CD4-positive, alpha-beta T cell treated with Interleukin-21 for 1 hour (primary cell): ENCODE measurements at places on chromosomes 4 and X.

DNA sequence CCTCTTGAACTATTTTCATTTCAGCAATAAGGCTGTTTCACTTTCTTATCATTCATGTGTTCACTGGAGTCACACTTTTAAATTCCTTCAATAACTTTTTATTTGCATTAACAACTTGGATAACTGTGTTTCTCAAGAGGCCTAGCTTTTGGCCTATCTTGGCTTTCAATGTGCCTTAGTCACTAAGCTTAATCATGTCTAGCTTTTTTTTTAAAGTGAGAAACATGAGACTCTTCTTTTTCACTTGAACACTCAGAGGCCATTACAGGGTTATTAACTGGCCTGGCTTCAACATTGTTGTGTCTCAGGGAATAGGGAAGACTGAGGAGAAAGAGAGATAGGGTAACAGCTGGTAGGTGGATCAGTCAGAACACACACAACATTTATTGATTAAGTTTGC lies 64.0 kb upstream of the VCX2 start:
- DNase-seq, result no peak

DNA sequence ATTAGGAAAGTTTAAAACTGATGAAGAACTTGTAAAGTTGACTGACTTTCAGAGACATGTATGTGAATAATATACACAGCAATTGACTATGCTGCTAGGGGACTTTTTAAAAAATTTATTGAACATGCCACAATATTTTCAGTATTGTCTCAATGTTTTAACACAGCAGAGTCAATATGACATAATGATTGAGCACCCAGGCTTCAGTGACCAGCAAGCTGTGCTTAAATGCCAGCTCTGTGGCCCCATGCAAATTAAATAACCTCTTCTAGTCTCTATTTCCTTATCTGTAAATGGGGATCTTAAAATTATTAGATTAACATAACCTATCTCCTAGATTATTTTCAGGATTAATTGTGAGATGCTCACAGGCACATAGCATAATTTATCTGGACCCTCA lies 56.8 kb upstream of the TXK start:
- DNase-seq, result no peak

DNA sequence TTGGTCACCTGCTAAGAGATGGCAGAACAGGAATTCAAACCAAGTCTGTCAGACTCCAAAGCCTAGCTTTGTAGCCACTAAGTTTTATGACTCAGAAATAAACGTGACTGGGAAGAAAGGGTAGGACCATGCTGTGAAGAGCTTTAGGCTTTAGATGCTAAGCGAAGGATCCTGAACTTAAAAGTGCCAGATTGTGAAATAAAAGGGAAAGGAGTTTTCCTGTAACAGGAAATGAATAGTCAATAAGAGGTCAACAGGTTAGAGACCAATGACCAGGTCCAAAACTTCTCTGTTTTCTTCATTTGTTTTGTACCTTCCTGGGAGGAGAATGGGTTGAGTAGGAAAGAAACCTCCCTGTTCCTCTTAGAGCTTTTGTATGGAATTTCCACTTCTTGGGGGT lies 98.8 kb upstream of the EOLA2 start:
- no peak for DNase-seq

- DNase-seq, result peak; percentile 52
These were observed 37.7 kb upstream of the RAB33B start for GRCh38 chr4:139416073-139416673.

DNA sequence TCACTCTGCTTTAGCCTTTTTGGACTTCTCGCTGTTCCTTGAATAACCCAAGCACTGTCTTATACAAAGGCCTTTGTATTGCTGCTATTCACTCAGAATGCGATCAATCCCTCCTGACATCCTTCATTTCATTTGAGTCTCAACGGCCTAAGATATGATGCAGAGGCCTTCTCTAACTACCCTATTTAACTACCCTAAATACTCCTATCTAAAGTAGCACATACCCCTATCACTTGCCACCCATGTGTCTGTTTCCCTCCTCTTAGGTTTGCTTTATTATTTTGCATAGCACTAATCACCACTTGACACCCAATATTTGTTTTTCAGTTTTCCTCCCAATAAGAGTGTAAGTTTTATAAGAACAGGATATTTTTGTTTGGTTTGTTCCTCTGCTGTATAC lies 42.3 kb upstream of the ACSL4 start:
- DNase-seq, result no peak

GRCh38 chr4:74376888-74377483 lies 12.0 kb downstream of the EREG start:
- DNase-seq, result peak; percentile 52

GRCh38 chr4:153645183-153645582 lies 38.9 kb upstream of the TLR2 start:
- no peak for DNase-seq

GRCh38 chrX:142428916-142429315 lies 223.8 kb upstream of the MAGEC2 start:
- no peak for DNase-seq

DNA sequence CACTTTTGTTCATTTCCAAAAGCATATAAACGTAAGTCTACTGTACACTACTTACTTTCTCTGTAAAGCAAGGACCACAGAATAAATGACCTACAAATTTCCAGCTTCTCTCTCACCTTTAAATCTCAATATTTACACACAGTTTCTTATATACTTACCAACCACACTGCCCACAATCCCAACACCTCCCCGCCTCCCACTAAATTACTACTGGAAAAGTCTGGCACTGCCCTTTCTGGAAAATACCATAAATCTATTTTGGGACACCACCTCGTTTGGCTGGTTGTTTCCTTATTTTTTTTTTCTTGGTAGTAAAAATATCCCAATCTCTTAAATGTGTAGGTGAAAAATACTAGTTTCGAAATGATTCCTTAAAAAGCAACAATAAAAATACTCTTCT lies 19.6 kb downstream of the FAT1 start:
- no peak for DNase-seq

DNA sequence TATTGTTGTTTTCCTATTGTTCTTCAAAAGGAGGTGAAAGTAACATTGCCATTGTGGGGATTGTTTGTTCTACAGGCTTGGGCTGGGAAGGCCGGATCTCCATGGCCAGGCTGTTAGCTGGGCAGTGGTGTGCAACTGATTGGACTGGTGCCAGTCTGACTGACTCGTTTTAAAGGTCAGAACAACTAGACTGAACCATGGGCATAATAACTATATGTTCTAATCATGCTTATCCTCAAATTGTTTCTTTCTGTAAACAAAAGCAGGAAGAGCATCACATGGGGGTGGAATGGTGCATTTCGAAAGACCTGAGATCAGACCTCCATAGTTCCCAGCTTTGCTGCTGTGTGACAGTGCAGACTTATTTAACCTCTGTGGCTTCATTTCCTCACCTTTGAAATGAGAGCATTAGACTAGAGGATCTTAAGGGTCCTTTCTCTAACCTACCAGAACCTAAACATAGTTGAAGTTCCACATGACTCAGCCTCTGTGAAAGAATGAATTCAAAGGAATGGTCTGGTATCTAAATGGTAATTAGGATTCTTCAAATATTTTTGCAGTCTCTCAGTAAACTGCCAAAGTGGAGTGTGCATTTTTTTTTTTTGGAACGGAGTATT lies 66.7 kb upstream of the PGRMC2 start:
- no peak for DNase-seq

DNA sequence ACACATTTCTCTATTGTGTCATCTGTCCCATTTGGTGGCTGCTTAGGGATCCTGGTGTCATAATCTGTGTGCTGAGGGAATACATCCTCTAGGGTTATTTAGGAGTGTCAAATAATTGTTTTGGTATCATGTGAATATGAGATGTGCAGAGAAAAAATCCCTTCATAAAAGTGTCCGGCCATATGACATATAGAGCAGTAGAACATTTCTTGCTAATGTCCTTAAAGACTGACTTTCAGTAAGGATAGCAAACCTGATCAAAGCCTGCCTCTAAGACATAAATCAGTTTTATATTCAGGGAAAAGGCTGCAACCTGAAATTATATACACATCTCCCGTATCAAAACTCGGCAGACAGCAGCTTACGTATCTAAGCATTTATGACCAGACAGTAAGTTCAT lies 211.6 kb downstream of the ADAM29 start:
- DNase-seq, result no peak

- no peak for DNase-seq
These were observed 44.4 kb downstream of the RBM47 start for GRCh38 chr4:40585201-40585799.

DNA sequence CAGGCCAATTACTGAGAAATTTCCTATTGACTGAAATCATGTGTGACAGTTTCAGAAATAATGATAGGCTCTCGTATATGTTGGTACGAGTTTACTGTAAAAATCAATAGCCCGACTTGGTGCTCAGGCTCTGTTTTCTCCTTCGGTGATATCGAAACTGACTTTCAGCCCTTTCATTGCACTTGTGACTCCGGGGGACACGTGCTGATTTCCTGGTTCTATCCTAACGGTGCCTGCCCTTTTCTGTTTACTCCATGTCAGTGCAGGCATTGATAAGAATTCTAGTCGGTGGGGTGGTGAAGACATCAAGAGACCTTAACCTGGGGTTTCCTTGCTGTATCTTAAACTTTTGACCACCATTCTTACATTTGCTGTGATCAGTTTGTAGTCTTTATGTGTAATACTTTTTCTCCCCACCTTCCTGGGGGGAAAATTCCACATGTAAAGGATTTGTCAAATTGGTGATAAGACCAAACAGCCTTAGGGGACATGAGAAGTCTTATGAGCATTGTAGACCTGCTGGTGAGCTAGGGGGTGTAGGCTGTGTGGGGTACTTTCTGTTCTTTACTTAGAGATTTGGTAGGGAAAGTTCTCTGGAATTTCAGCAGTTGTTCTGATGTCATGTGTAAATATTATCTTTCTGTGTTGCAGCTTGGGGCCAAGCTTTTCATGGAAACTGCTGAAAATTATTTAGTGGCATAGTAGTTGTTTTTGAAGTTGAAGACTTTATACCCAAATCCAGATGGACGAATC lies 52.7 kb downstream of the TMEM131L start:
- peak; percentile 40 for DNase-seq

DNA sequence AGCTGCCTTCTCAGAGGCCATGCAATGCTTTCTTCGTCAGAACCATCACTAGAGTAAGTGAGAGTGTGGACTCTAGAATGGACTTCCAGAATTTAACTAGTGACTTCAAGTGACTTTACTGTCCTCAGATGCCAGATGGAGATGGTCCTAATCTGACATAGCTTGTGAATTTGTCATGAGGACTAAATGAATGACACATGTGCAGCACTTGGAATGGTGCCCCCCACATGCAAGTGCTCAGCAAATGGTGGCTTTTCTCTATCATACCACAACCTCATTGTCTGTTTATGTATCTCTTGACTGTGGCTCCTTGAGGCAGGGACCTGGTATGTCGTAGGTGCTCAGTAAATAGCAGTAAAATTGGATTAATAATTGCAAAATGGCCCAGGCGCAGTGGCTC lies 91.6 kb upstream of the STX18 start:
- DNase-seq, result no peak

GRCh38 chr4:154622598-154622997 lies 10.1 kb upstream of the FGG start:
- peak; percentile 47 for DNase-seq

DNA sequence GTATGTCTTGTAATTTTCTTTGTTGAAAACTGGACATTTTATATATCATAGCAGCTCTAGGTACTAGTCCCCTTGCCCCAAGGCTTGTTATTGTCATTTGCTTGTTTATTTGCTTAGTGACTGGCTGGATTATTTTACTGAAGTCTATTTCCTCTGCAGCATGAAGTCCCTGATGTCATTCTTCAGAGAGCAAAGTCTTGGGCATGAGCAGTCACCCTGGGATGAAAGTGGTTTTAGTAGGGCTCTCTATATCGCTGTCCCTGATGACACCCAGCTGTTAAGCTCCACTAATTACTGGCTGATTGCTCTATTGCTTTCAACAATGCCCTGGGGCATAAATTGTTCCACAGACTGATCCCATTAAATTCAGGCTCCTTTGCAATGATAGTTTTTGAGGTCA lies 113.5 kb upstream of the USP9X start:
- no peak for DNase-seq

DNA sequence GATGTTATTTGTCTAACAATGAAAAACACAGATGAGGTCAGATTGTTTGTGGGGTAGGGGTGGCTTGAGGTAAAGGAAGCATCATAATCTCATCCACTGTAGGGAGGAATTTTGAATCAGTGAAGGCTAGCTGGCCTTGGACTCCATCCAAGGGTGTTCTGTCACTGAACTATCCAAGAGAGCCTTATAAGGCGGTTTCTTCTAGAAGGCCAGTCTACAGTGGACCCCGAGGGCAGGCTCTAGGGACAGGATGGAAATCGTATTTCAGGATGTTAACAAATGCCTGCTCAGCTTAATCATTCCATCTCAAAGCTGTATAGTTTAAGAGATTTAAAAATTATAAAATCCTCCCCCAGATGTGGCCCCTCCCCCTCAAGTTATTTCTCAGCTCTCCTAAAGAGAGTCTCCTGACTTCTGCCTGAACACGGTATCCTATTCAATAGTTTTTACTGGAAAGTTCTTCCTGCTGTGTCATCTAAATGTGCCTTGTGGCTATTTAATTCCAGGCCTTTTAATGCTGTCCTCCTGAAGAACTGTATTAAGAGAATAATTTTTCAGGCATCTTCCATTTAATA lies 8.0 kb downstream of the IGFBP7 start:
- no peak for DNase-seq

DNA sequence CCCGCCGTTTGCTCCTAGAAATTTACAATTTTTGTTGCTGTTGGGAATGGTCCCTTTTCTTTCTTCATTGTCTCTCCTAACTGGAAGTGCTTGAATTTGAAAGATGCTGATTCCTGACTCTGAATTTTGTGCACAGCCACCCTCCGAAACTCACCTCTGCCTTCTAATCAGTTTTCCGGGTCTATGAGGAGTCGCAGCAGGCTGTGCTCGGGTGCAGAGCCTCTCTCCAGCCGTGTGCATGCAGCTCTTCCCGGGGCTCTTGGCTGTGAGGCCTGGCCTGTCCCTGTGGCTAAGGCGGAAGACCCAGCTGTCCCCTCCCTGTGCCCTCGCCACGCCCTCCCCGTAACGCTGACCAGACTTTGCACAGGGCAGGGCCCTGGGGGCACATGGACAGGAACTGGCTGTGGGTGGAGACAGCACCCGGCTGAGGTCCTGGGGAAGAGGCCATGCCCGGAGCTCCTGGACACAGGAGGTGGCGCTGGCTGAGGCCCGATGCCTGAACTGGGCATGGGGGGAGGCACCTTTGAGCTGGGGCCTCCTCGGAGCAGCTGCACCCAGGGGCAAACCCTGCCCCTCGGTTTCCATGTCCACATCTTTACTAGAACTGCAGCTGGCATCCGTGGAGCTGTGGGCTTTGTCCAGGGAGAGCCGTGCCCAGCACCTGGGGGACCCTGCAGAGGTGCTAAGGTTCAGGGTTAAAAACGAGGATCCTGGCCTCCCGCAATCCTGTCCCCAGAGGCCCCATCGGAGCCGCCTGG lies 32.6 kb upstream of the SPON2 start:
- DNase-seq, result no peak

GRCh38 chrX:39144956-39145355 lies 343.7 kb downstream of the MID1IP1 start:
- no peak for DNase-seq
